ENCODE measurements at places on chromosomes 2 and 18.

- no peak for DNase-seq
Measured at GRCh38 chr2:145572238-145572637, 1052.3 kb upstream of the ZEB2 start.

DNA sequence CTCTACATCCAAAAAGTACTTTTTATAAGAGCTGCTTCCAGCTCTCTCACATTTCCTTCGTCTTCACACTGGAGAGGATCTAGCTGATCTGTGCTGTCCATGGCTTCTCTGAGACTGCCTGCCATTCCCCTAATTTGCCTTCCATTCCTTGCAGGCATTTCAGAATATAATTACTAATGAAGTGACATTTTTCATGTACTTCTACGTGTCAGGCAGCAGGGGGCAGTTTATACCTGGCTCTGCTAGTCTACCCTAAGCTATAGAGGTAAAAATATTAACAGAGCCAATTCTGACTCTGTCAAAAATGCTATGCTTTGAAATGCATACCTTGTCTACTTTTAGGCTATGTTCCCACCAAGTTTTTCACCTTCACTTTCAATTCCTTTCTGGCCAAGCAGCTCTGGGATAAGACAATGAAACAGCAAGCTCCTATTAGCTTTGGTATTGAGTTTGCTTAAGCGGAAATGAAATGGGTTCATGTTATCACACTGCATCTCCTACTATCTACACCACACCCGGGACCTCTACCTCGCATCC is 81.9 kb downstream of the MEP1B start:
- DNase-seq, result no peak

DNA sequence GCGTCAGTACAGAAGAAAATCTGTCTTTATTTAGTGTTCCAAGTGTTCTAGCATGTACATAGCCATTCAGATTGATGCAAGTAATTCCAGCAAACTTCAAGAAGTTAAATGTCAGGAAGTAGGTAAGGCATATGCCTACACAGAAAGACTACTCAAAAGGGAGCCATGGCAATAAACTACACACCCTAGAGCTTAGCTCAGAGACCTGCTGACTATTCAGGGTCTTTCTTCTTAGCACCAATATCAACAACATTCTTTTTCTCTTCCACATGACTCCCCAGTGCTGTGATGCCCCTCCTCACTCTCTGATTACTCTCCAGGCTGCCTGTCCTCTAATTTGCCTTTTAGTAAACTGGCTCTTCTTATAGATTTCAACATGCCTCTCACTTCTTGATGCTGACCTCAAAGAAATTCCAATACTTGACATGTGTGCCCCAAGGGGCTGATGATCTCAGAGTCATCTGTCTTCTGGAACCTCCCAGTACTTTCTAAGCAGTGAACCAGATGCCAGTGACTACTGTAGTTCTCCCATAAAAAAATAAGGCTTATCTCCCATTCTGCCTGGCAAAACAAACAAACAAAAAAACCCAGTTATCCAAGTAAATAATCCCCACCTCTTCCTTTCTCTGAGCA is 909.2 kb upstream of the FANCL start:
- no peak for DNase-seq

GRCh38 chr18:7104649-7105048 is 12.9 kb downstream of the LAMA1 start:
- DNase-seq, result no peak

GRCh38 chr2:152054593-152054992 is 44.3 kb downstream of the CACNB4 start:
- DNase-seq, result no peak

- DNase-seq, result no peak
Measured at GRCh38 chr18:36572135-36572856, 256.5 kb downstream of the TPGS2 start.

DNA sequence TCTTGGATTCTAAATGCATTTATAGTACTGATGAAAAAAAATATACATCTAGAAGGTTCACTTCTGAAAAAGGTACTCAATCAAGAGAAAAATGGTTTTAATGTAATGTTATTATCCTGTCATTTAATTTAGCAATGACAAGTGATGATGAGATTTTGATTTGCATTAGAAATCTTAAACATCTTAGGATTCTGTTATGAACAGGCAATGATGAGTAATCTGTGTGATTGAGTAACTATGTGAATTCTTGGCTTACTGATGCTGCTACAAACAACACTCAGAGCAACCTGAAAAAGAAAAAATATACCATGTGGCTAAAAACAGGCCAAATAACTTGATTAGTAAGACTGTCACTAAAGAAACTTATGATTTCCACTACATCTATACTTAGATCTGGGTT is 30.1 kb downstream of the RBKS start:
- no peak for DNase-seq

DNA sequence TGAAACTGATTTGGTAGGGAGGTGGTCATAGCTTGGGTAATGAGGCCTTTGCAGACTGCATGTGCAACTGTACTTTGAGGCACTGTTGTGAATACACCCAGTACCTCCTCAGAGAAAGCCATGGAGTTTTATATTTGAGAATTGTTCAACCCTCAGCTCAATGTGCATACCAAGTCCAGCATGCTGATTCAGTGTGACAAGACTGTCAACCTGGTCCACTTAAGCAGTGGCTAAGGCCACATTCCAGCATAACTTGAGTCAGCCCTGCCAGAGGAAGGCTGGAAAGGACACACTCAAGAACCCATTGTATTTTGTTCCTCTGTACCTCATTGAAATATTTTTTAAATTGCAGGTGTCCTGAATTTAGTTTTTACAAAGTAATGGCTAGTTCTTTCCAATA is 121.8 kb upstream of the HNMT start:
- no peak for DNase-seq

DNA sequence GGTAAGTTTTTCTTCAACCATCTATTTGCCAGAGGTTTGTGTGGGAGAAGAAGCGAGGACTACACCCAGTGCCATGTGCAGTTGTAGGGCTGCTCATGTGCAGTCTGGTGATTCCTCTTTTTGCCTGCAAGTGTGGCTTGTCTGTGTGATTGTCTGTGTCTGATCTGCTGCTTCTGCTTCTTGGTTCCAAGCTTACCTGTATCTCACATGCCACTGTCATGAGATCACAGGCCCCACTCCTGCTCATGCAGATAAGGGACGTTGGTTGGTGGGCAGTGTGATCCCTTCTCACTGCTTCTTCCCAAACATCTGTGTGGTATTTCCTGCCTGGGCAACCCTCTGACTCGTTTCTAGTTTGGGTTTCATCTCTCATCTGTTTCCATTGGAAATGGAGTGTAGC is 27.1 kb downstream of the RRM2 start:
- no peak for DNase-seq

DNA sequence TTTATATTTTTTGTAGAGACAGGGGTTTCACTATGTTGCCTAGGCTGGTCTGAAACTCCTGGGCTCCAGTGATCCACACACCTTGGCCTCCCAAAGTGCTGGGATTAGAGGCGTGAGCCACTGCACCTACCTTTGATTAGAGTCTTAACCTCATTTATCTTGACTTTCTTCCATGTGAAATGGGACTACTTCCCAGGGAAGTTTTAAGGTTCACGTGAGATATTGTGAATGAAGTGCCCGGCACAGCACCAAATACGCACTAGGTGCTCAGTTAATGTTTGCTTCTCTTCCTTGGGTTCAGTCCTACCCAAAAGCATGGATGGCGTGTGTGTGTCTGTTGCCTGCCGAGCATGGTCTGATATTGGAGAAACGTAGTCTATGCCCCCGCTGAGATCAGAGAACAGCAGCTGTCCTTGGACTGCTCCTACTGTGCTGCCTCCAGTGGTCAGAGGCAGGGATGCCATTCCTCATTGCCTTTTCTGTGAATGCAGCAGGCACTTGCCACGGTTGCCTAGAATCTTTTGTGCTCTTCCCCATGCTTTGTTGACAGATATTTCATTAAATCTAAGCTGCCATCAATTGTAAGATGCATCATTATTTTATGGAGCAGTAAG is 12.3 kb upstream of the TFCP2L1 start:
- DNase-seq, result no peak

- no peak for DNase-seq
Measured at GRCh38 chr18:74524097-74524496, 10.2 kb upstream of the CNDP1 start.

GRCh38 chr18:60021556-60021955 is 121.8 kb downstream of the PMAIP1 start:
- DNase-seq, result no peak

DNA sequence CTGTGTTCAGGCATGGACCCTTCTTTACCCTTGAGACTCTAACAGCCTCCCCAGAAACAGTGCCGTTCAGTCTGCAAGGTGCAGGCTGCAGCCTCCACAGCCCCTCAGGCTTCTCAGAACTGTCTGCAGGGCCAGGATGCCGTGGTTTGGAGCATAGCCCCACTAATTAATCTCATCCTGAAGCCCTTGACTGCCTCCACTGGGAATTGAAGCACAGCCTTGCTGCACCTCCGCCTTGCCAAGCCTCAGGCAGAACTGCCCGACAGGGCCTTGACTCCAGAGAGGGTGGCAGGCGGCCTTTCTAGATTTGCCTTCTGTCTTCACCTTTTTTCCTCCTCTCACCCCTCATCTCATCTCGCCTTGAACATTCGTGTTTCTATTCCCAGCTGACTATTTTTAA is 119.8 kb downstream of the NRP2 start:
- DNase-seq, result no peak

GRCh38 chr2:137659616-137660015 is 304.7 kb upstream of the HNMT start:
- no peak for DNase-seq

DNA sequence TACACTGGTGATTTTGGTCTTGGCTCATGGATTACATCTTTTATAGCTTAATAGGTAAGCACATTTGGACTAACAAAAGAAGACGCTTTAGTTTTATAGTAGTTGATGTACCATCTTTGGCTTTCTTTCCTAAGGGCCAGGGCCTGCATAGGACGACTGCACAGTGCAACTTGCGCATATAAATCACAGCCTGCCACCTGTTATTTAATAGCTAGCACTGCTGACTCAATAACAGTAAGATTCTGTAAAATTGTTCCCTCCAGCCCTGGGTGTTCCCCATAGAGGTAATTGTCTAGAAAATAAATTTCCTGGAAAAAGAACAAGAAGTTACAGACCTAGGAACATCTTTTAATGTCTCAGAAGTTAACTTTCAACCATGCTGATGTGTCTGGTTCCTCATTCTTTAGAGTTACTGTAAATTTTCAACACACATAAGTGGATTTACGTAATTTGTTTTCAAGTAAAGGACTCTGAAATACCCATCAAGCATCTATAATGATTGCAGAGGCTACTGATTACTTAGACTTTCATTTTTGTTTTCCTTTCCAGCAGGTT is 594.2 kb upstream of the NXPH2 start:
- no peak for DNase-seq

DNA sequence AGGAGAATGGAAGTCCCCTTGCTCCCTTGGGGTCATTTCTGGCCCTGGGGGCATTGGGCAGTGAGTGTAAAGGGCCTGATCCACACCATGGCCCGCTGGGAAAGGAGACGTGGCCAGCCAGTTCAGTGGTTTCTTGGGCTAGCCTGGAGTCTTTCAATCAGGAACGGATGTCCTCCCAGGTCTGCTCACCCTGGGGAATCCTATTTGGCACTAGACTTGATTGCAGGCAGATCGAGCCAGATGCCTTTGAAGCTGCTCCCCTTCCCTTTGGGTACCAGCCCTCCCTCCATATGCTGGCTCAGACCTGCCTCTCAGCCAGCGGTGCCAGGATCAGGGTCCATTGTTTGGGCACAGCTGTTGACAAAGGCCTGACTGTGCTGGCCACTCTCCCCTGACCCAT is 11.0 kb downstream of the FBLN7 start:
- no peak for DNase-seq
